ENCODE measurements at places on chromosomes 7 and 10.

DNA sequence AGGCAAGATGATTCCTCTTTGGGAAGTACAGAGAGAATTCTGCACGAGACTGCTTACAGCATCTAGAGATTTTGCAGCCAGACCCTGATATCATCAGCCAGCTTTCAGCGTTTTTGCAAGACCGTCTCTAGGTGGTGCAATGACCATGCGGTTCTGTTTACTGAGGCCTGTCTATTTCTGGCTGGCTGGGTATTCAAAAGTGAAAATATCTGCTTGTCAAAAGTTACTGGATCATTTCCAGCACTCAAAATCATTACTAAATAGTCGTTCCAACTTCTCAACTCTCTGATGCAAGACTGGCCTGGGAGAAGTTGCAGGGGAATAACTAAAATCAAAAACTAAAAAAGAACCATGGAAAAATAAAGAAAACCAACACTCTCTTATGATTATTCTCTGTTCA, 240.1 kb downstream of the ELMO1 start:
- no peak for DNase-seq

DNA sequence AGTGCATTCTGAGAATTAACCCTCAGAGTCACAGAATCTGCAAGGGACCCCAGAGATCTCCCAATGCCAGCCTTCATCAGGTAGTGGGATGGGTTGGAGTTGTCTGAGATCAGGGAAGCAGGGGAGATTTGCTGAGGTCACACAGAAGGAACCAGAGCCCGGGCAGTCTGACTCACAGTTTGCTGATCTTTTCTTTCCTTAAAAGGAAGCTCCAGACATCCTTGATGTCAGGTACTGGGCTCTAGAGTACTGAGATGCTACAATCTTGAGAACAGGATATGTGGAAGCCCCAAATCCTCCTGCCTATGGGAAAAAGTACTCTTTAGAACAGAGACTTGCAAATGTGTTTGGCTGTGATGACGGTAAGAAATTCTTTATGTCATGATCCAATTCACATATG, 706 bp downstream of the TBATA start:
- DNase-seq, result no peak

- peak; percentile 47 for DNase-seq
Observed at GRCh38 chr10:124291001-124291701, 127.6 kb downstream of the OAT start.

GRCh38 chr10:57973451-57973850, 294.2 kb downstream of the IPMK start:
- no peak for DNase-seq

GRCh38 chr7:106071999-106072714, 40.0 kb downstream of the SYPL1 start:
- DNase-seq, result no peak

DNA sequence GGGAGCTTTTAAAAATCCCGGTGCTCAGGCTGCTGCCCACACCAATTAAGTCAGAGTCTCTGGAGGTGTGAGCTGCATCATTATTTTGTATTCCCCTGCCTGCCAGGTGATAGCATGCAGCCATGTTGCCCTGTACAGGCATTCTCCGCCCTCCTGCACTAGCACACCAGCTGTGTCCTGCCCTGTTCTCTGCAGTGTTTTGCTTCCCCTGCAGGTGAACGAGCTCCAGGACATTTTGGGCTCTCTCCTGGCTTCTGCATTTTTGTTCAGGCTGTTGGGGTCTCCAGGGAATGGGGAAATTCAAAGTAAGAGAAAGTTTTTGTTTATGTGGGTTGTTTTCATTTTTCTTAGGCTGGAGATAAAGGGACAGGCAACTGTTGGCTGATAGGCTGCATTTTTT, 271.0 kb upstream of the COBL start:
- DNase-seq, result no peak

DNA sequence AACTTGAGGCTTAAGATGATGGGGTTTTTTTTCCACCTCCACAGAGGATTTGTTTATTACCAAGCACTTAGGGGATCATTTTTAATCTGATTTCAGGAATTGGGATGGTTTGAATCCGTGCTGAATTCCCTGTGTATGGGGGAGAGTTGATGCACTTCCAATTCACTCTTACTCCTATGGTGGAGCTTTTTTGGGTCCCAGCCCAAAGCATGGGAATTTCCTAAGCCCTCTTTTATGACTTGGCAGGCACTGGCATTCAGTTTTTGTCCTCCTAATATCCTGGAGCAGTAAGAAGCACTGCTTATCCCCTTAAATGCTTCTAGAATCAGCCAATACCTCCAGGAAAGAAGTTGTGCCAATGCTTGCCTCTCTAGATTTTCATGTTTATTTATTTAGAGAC, 78.7 kb downstream of the HYCC1 start:
- DNase-seq, result no peak

- DNase-seq, result no peak
Observed at GRCh38 chr7:149867762-149868622, 5.8 kb upstream of the ATP6V0E2 start.

- no peak for DNase-seq
Observed at GRCh38 chr7:156156734-156157408, 344.6 kb upstream of the SHH start.

DNA sequence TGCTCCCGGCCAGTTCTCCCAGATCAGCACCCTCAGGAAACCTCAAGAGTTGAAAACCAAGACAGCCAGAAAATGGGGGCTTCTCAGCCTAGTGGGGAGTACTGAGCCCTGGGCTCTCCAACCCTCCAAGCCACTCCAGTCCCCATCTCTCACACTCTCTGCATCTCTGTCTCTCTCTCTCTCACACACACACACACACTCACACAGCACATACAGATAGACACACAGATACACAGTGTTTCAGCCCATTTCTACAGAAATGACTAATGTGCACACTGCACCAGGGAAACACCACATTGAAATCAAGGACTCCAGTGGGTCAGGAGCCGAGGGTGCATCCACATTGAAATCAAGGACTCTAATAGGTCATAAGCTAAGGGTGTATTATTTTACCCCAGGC, 107.5 kb downstream of the MKI67 start:
- DNase-seq, result no peak

Data from foreskin melanocyte (primary cell).